ENCODE measurements at places on chromosomes 1 and 21.

GRCh38 chr21:41813226-41813625, 46.4 kb upstream of the RIPK4 start:
- DNase-seq = no peak

GRCh38 chr1:30200161-30200560, 523.2 kb downstream of the MATN1 start:
- DNase-seq = no peak

DNA sequence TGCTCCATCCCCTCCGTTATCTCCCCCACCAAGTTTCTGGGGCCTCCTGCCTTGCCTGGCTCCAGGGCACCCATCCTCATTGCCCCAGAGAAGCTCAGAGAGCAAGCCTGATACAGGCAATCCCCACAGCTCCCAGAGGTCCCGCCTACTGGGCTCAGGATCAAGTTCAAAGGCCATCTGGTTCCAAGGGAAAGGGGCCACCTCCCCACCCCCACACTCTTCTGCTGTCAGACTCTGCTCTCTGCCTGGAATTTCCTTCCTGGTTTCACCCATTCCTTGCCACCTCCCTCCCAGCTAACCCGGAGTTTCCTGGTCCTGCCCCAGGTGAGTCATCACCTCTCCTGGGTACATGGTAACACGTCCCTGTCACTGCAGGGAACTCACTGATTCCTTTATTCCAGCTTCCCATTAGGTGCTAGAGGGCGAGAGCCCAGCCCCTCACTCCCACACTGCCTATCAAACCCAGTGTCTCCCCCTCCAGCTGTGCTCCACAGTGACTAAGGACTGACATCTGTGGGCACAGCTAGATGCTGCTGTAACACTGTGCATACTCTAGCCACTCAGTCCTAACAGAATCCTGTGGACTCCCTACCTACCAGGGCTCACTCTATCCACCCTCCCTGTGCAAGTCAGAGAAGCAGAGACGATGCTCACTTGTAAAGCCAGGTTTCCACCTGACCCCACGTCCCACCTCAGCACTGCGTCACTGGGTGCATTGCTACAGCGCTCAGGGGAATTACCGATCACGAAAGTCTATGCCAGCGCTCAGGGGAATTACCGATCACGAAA, 21.8 kb downstream of the RSPH1 start:
- peak; percentile 89 for DNase-seq

DNA sequence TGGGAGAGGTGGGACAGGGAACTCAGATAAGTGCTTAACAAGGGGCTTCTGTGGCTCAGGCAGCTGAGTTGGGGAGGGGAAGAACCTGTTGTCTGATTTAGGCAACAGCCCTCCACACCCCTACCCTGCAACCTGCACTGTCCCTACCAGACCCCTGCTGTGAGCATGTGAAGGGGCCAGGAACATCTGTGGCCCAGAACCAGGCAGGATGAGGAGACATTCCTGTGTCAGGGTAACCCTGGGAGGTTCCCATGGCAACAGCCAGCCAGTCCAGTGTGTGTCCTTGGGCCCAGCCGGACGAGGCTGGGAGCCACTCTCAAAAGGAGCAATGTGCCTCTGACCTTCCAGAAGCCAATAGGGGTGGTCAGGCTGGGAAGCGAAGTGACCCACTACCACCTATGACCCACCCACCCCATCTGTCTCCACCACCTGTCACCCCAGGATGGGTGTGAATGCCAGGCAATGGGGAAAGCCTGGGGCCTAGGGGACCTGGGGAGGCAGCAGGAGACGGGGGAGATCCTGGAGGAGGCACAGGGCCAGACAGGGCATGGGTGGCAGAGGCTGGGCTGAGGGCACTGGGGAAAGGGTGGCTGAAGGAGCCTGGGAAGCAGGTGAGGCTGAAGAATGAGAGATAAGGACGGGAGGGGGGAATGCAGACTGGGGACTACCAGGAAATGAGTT, 5.0 kb upstream of the PMVK start:
- DNase-seq = no peak

DNA sequence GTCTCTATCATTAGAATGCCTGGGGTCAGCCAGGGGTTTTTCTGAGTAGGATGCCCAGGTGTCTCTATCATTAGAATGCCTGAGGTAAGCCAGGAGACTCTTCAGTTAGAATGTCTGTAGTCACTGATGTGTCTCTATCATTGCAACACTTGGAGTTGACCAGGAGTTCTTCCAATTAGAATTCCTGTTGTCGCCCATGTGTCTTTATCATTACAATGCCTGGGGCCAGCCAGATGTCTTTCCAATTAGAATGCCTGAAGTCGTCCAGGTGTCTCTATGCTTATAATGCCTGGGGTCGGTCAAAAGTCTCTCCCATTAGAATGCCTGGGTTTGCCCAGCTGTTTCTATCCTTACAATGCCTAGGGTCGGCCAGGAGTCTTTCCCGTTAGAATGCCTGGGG, 55.8 kb downstream of the RNF187 start:
- no peak for DNase-seq

DNA sequence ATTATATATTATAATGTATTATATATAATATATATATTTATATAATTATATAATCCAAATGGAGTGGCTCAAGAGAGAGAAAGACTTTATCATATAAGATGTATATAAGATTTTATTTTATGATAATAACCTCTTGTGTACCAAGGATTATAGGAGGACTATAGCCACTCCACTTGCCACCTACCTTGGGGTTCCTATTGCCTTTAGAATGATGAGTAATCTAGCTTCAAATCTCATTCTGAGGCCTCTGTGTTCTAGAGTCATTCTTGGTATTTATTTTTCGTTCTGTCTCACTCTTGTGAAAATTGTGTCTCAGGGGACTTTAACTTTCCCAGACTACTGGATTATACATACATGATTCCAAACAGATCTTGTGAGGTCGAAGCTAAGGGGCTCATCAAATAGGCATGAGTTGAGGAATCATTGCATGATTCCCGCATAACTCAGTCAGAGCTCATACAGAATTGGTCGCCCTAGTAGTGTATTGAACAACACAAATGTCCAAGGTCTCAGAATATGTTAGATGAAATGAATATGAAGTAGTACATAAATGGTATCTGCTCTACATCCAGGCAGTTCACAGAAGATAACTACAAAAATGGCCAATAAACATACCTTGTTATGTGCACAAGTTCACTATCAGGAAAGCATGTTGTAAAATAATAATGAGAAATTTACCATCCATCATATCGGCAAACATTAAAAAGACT, 159.5 kb upstream of the RNPC3 start:
- no peak for DNase-seq

- DNase-seq = no peak
These were observed 322 bp downstream of the TFB2M start for GRCh38 chr1:246565751-246566127.

- no peak for DNase-seq
These were observed 615 bp upstream of the MRPS15 start for GRCh38 chr1:36464605-36465393.

- peak; percentile 57 for DNase-seq
These were observed 706 bp downstream of the RNF19B start for GRCh38 chr1:32963746-32964460.

DNA sequence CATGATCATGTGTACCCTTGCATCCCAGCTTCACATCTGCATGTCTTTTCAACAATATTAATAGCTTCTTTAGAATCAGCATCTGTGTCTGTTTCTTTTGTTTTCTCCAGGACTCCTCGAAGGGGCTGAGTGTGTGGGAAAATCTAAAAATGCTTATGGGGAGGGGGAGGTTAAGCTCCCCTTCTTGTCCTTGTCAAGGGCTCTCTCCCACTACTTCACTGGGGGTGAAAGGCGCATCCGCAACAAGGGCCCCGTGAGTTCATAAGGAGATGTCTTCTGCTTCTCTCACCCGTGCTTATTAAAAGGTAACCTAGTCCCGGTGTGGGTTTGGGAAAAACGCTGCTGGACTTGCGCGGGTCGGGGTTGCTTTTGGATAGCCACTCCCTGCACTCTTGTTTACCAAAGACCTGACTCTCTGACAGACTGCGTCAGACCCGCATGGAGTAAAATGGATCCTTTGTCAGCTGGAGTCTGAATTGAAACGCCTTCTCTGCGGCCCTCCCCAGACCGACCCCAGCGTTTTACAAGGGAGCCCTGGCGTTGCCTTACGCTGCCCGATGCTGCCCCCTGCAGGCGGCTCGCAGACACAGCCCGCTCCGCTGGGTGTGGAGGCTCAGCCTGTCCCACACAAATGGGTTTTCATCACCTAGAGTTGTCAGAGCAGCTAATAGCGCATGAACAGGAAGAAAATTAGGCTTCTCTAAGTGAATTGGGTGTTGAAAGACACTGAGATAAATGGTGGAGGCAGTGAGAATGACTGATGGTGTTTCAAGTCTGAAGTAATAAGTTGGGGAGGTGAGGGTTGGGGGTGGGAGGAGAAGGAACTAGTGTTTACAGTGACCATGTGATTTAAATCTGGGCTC, 53.8 kb downstream of the IER5 start:
- peak; percentile 62 for DNase-seq

GRCh38 chr21:39115576-39116235, 67.5 kb downstream of the PSMG1 start:
- DNase-seq = no peak

DNA sequence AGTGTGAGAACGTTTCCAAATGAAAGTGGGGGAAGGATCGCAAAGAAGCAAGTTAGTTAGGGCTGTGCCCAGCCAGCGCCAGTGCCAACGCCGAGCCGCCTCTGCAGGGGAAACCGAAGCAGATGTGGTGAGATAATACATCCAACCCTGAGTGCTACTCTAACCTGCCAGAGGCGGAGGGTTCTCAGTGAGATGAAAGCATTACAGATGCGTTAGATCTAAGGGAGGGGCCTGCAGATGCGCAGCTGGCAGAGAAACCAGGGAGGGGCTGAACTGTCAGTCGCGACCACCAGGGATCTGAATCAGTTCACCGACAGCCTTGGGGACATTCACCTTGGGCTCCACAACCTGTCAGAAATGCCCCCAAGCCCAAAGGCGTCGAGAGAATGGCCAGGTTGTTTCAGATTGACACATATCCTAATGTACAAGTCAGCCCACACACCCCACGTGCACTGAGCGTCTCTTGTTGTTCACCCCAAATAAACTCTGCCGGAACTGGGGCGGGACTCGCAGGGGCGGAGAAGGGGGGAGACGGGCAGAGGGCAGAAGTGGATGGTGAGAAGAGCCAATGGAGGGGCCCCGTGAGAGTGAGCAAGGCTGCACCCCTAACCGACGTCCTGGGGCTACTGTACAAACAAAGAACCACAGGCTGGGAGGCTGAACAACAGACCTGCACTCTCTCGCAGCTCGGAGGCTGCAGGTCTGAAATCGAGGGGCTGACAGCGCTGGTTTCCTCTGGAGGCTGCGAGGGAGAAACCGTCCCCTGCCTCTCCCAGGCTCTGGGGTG, 8.7 kb upstream of the UMODL1 start:
- no peak for DNase-seq

- no peak for DNase-seq
These were observed 32.7 kb upstream of the KHDRBS1 start for GRCh38 chr1:31980835-31981455.

DNA sequence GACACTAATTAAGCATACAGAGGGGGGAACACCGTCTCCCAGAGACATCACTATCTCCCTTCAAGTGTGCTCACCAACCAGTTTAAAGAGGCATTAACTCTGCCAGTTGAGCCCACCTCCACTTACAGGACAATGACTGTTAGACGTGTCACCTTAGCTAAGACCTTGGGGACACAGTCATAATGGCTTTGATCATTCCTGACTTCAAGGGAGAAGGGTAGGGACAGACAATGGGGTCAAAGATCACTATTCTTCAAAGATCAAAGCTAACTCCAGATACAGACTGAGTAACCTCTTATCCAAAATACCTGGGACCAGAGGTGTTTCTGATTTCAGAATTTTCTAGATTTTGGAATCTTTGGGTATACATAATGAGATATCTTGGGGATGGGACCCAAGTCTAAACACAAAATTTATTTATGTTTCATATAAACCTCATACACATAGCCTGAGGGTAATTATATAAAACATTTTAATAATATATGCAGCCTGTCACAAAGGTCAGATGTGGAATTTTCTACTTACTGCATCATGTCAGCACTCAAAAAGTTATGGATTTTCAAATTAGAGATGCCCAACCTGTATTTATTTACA, 246.1 kb downstream of the SLC45A1 start:
- no peak for DNase-seq

DNA sequence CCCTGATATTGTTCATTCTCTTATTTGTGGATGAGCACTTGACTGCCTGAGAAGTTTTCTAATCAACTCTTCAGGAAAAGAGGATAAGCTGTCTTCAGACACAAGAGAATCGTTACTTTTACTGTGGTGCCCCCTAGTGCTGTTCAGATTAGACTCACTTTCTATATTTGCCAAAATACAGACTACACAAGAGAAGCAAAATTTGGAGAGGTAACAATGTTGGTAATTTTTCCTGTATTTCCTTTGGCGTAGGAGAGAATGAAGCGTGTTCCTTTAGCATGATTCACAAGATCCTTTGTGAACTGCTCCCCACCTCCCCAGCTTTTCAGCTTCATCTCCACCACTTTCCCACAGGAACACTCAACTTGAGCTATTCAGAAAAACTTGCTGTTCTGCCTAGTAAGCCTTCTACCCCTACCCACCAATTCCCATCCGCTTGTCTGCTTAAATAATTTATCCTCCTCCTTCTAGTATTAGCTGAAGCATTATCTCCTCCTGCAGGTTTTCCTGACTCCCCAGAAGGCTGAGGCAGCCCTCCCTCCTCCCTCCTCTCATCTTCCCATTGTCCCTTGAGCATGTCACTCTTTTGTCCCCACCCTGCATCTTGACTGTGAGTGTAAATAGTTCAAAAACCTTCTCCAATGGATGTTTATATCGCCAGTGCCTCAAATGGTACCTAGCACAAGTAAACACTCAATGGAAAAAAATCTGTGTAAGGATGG, 4.5 kb downstream of the TNFSF4 start:
- peak; percentile 48 for DNase-seq

DNA sequence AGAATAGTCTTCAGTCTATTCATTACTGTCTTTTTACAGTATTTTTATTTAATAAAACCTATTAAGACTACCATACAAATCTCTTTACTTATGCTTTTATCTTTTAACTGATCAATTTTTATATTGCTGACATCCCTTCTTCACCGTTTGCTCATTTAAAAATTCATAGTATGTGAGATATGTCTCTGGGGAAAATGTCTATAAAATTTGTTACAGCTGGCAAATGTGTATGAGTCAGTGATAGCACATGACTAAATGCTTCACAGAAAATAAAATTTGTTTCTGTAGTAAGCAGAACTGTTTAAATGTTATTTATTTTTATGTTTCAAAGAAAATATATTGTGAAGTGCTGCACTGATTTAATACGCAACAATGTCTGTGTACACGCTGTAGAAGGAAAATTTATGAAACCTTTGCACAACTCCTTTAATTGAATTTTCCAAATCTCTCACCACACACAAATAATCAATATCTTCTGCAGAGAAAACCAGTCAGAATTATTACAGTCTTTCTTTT, 74.2 kb downstream of the ITGB3BP start:
- no peak for DNase-seq

- DNase-seq = no peak
These were observed 24.6 kb downstream of the MIXL1 start for GRCh38 chr1:226248091-226248490.

GRCh38 chr21:17482928-17483327, 29.9 kb upstream of the CXADR start:
- DNase-seq = no peak
